ENCODE measurements at places on chromosomes 2 and 18.

DNA sequence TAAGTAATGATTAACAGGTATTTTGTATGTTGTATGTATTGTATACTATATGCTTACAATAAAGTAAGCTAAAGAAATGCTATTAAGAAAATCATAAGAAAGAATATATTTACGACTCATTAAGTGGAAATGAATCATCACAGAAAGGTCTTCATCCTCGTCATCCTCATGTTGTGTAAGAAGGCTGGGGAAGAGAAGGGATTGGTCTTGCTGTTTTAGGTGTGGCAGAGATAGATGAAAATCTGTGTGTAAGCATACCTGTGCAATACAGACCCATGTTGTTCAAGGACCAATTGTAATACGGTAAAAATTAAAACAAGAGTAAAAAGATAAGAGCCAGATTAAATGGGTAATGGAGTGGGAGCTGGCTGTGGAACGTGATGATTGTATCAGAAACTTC, 16.6 kb downstream of the SLC35F5 start:
- DNase-seq, result no peak

- no peak for DNase-seq
Measured at GRCh38 chr2:203543898-203544328, 8.8 kb upstream of the RAPH1 start.

DNA sequence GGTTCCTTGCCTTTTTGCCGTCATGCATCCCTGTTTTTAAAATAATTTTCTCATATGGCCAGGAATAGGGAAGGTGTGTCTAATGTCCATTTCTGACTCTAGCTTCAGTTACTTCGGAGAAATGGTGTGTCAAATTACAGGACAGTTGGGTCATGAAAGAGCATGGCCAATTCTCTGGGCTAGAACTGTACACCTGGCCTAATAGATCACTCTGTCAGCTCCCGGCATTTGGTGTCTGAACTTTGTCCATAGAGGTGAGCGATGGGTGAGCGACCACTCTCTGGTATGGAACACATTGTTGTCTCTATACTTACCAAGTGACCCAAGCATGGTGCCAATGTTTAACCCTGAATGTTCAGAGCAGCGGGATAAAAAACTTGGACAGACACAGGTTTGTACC, 38.3 kb upstream of the ASB18 start:
- DNase-seq, result no peak

DNA sequence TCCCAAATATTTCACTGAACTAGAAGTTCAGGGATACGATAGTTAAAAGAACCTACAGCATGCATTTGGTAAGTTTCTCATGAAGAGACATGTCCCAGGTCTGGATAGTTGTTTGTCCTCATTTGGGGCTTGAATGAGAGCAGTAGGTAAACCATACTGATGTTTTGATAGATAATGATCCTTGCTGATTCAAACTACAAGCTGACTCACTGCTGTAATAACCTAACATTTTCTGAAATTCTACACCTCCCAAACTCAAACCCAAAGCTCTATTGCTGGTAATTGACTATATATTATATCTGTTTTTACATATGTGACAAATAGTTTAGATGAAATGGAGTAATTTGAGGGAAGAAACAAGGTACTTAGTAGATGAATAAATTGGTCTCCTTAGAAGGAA, 154.1 kb upstream of the BOD1L2 start:
- DNase-seq, result no peak

DNA sequence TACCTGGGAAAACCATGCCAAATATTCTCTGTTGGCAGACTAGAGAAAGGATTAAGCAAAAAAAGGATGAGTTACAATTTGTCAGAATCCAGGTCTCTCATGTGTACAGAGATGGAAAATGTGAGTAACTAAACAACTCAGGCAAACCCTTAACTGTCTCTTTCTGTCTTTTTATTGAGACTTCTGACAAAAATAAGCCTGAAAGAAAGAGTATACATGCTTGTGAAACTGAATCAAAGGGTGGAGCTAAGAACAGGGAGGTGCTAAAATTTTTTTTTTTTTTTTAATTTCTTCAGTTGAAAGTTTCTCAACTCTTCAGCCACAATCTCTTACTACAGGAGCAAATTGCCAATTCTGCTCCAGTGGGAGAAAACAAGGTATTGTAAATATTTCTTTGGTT, at the start of gene SERPINB10:
TSS of gene SERPINB10 (plus strand) at position 295 of the 400 bp plus-strand sequence. CDS start 7,553 bp downstream, outside the sequence.
- no peak for DNase-seq

- no peak for DNase-seq
Measured at GRCh38 chr2:158893026-158893425, 75.4 kb upstream of the TANC1 start.

GRCh38 chr18:48376934-48377333, 32.2 kb downstream of the ZBTB7C start:
- no peak for DNase-seq

DNA sequence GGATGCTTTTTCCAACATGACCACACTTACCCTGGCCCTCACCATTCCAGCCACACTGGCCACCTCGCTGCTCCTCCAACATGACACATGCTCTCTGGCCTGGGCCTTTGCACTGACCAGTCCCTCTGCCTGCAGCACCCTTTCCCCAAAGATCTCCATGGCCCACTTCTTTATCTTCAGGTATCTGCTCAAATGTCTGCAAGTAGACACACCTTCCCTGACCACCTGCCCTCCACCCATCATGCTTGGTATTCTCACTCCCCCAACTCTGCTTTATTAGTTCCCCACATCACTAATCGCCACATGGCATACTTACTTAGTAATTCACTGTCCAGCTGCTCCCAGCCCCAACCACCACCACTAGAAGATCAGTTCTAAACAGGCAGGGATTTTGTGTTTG, 214.2 kb downstream of the BCL11A start:
- no peak for DNase-seq

DNA sequence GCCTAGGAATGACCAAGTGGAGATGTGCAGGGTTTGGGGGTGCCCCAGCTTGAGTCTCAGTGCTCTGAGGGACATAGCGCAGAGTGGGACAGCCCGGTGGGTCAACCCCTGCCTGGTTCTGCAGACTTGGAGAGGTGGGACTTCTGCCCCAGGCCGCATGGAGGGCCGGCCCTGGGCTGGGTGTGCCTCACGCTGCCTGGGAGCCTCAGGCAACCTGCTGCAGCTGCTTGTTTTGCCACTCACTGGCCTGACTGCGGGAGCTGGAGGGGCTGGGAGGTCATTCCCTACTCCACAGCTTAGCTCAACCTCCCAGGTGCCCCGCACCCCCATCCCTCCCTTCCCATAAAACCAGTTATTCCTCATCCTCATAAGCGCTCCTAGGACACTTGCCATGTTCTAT, 33.1 kb downstream of the ODC1 start:
- DNase-seq, result no peak

GRCh38 chr2:201795607-201796477, 10.5 kb upstream of the CDK15 start:
- DNase-seq, result no peak

DNA sequence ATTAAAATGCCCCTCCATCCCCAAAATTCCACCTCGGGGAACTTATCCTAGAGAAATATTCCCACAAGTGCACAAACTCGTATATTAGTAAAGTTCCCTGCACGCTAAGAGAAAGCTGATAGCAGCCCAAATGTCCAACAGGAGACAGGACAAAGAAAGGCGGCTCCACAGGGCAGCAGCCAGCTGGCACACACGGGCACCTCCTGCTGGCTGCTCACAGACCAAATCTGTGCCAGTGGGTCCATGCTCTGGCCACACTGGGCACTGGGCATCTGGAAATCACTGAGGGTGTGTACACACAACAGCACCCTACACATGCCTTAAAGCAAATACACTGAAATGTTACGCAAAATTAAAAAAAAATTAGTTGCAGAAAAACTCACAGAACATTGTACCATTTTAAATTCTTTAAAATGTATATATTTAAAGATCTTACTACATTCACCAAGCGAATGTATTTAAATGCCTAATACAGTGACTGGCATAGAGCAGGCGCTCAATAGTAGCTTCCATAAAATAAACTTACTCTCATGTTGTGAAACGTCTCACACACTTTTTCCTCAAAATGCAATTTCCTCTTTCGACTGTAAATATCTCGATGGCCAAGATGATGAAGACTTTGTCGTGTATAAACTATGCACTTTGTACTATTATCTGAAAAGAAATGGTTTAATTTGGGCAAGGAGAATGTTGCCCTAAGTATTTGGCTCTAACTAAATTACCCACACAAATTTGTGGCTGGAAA, 19.4 kb downstream of the ZNF516 start:
- DNase-seq, result no peak

DNA sequence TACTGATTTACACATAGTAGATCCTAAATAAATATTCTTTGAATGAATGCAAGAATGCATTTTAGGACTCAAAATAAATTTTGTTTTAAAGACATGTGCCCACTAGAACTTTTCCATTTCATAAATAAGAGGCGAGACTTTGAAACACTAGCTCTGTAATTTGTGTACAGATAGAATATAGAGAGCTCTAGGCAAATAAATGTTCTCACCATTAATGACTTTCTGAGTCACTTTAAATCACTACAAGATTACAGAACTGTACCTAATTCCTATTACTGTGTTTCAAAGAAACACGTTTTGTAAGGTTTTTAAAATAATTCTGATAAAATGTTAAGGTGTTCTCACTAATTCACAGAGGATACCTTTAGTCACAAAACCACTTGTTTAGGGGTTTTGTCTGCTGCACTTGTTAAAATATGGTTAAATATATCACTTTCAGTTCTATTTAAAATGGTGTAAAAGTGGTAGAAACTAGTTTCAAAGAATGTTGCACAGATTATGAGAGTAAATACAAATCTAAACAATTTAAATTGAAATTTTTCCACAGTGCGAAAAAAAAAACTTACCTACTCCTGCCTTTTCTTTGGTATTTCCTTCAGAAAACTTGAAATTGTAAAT, 158.7 kb upstream of the ZC3H15 start:
- DNase-seq, result no peak

- DNase-seq, result no peak
Measured at GRCh38 chr2:10236571-10237391, 65.9 kb upstream of the HPCAL1 start.

GRCh38 chr2:216057688-216058193, 23.9 kb downstream of the PECR start:
- peak; percentile 69 for DNase-seq

DNA sequence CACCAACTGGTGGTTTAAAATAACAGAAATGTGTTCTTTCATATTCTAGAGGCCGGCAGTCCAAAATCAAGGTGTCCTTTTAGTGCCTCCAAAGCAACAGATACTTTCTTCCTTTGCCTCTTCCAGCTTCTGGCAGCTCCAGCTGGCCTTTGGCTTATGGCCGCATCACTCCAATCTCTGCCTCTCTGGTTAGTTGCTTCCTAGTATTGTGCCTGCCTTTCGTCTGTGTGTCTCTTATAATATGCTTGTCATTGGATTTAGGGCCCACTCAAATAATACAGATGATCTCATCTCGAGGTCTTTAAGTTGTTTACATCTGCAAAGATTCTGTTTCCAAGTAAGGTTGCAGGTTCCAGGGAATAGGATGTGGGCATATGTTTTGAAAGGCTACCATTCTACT, 855.2 kb upstream of the ID2 start:
- DNase-seq, result no peak

GRCh38 chr18:312415-312814, 44.6 kb upstream of the THOC1 start:
- no peak for DNase-seq

- DNase-seq, result peak; percentile 8
Measured at GRCh38 chr18:34795070-34795732, 85.1 kb downstream of the DTNA start.

GRCh38 chr18:25230658-25231326, 121.2 kb downstream of the ZNF521 start:
- no peak for DNase-seq

DNA sequence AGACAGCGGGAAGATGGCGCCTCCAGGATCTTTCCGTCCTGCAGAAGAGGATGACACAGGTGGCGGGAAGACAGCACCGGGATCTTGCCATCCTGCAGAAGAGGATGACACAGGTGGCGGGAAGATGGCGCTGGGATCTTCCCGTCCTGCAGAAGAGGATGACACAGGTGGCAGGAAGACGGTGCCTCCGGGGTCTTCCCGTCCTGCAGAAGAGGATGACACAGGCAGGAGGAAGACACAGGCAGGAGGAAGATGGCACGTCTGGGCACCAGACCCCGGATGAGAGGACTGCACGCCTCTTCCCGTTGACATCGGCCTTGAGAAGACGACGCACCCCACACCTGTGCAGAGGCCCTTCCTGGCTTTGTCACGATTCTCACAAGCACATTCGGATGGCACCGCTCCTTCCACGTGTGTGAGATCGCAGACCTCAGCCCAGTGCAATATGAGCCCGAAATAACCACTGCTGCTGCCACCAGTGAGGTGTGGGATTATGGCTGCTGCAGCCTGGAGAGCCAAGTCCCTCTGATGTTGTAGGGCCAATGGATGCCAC, 79.4 kb upstream of the SNTG2 start:
- no peak for DNase-seq

GRCh38 chr18:5167831-5168230, 29.2 kb downstream of the AKAIN1 start:
- DNase-seq, result no peak

- DNase-seq, result no peak
Measured at GRCh38 chr2:143312441-143312840, 183.2 kb downstream of the ARHGAP15 start.
